Fibroblast of skin of left quadriceps (primary cell): ENCODE measurements at places on chromosomes 1 and 21.

GRCh38 chr21:41878831-41879189, 334 bp downstream of the PRDM15 start:
- DNase-seq = peak; percentile 67

- no peak for DNase-seq
Measured at GRCh38 chr1:111620441-111620971, 917 bp downstream of the RAP1A start.

- DNase-seq = no peak
Measured at GRCh38 chr1:8763888-8764287, 53.6 kb downstream of the RERE start.

DNA sequence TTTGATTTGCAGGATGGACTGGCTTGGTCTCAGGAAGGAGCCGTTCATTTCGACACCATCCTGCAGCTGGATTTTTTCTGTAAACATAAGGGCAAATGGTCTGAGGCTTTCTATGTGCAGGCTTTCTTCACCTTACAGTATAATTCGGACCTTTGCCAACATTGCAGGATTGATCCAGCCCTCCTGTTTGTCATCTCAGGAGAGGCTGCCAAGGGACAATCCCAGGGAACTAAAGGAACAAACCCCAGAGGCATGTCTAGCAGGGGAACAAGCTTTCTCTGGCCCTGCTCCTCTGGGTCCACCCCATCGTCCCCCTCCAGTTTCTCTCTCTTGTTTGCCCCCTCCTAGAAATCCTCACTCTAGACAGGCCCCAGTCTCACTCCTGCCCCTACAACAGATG, 24.8 kb upstream of the GBP6 start:
- DNase-seq = no peak

GRCh38 chr21:14452031-14452726, 69.2 kb upstream of the HSPA13 start:
- DNase-seq = no peak

DNA sequence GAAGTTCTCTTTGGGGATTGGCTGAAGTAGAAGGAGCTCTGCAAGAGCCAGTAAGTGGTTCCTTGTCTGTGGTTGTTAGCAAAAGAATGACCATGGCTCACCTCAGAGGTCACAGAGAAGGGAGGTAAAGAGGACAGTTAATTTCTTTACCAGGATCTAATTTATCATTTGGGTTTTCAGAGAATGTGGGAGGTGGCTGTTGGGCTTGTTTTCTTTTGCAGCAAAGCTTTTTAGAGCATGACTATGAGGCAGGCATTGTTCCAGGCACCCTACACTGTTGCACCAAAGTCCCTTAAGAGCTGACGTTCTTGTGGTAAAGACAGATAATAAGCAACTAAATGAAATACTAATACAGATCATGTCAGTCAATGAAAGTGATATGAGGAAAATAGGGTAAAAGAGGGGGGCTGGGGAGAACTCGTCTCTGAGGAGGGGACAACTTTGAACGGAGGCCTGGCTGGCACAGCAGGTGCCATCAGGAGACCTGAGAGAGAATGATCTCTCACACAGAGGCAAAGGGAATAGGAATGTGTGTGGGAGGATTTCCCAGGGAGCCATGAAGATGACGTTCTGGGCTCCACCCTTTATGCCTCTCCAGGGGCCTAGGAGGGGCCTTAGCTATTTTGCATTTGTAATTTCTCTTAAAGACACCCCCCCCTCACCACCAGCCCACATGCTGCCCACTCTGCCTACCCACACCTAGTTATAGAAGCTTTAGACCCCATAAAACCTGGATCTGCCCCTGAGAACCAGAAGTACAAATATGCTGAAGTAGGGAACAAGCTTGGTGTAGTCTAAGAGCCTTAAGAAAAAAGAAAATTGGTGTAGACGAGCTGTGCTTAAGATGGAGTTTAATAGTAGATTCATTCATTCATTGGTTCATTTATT, 177.5 kb downstream of the ROR1 start:
- no peak for DNase-seq

GRCh38 chr1:215807911-215808436, 240.9 kb downstream of the KCTD3 start:
- no peak for DNase-seq
